ENCODE measurements at places on chromosomes 1 and 21.

GRCh38 chr1:230759369-230760065, 12.3 kb downstream of the CAPN9 start:
- no peak for DNase-seq

- DNase-seq = no peak
These were observed 115.1 kb downstream of the SLC30A10 start for GRCh38 chr1:219813294-219813693.

DNA sequence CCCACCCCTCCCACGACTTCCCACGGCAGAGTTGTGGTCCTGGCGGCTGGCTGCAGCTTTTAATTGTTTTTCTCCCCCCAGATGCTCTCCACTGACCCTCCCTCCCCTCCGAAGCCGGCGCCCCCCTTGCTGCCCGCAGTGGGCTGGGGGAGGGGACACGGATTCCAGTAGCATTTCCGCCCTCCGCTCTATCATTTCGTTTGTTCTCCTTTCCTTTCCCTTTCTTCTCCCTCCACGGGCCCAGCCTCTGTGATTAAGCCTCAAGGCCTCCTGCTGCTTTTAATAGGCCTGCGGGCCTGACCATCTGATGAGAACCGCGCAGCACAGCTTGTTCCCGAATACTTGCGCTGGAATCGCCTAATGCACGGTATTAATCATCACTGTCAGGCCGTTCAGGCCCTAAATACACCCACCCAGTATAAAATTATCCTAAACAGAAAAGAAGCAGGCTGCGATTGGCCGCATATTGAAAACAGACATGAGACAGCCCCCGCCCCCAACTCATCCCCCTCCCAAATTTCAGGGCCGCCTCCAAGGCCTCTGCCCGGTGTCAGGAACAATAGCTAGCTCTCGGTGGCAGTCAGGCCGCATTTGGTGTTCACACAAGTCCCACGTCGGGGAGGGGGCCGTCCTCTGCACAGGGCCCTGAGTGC, 102.0 kb upstream of the ARHGEF16 start:
- no peak for DNase-seq

DNA sequence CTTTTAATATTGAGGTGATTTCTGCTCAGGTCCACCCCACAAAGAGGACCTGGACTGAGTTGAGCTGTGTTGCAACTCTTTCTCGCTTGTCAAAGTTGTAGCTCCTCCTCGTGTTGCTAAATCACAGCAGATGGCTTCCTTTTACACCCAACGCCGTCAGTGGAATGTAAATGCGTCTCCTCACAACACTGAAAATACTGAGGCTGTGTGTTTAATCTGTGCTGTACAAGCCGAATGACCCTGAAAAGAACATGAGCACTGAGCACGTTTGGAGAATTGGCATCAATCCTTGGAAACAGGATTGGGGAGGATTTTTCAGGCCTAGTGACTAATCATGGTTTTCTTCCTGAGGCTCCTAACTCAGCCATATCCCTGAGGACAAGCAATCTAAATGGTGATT, 196.0 kb downstream of the CRB1 start:
- peak; percentile 87 for DNase-seq

DNA sequence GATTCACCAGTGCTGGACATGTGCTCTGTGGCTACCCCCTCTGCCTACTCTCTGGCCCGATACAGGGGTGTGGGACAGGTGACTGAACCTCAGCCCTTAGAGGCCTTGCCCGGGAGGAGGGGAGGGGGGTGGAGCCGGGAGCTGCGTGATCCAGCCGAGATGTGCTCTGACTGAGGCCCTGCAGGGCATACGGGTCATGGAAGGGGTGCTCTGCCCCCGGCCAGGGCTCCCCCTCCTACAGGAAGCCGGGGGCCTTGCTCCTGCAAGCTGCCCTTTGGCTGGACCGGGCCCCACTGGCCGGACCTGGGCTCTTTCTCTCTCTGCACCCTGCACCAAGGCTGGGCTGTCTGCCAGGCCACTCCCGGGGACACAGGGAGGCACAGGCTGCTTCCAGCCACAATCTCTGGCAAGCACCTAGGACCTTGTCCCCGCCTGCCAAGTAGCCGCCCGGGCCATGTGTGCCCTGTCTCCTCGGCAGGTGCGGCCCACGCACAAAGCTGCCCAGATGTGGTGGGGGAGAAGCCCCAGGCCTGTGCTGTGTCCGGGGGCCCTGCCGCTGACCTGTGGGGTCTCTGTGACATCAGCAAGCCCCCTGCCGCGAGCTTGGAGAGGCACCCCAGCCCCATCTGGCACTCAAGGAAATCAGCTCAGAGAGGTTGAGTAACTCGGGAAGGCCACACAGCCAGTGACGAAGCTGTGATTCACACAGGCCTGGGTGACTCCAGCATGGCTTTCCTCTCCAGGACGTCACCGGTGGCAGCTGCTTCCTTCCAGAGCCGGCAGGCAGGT, 1.5 kb downstream of the SCNN1D start:
- peak; percentile 70 for DNase-seq

DNA sequence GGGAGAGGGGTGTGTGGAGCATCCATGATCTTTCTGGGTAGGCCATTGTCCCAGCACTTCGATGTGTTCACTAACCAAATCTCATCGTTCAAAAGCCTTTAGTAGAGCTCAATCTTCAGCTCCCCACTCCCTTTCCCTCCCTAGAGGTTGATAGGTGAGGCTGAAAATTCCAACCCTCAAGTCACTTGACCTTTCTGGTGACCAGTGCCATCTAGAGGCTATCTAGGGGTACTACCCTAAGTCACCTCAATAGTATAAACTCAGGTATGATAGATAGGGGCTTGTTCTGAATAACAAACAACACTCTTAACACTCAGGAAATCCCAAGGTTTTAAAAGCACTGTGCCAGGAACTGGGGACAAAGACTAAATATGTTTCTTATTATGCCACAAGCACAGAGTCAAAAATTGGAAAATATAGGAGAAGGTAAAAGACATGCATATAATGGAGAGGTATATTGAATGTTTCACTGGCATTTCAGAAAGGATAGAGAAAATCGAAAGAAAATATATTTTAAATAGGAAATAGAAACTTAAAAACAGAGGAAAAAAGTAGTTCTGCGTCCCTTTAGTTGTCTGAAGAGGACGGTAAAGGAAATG, 42.9 kb upstream of the CD53 start:
- DNase-seq = peak; percentile 62

GRCh38 chr1:48291421-48291820, 68.9 kb downstream of the SLC5A9 start:
- no peak for DNase-seq

DNA sequence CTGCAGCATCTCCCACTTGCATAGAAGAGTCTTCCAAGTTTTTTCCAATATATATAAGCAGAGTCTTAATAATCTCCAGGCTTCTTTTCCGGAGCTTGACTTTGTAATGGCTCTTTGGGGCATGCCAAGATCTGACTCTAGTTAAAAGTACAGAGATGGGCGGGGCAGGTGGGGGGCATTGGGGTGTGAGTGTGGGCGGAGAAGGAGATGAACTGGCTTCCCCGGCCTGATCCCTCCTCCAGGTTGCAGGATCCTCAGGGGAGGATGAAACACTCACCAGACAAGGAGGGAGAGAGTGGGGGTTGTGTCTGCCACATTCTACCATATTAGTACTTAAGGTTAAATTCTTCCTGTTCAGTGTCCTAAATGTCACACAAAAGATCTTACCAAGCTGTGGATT, 23.0 kb downstream of the S100A10 start:
- peak; percentile 87 for DNase-seq

DNA sequence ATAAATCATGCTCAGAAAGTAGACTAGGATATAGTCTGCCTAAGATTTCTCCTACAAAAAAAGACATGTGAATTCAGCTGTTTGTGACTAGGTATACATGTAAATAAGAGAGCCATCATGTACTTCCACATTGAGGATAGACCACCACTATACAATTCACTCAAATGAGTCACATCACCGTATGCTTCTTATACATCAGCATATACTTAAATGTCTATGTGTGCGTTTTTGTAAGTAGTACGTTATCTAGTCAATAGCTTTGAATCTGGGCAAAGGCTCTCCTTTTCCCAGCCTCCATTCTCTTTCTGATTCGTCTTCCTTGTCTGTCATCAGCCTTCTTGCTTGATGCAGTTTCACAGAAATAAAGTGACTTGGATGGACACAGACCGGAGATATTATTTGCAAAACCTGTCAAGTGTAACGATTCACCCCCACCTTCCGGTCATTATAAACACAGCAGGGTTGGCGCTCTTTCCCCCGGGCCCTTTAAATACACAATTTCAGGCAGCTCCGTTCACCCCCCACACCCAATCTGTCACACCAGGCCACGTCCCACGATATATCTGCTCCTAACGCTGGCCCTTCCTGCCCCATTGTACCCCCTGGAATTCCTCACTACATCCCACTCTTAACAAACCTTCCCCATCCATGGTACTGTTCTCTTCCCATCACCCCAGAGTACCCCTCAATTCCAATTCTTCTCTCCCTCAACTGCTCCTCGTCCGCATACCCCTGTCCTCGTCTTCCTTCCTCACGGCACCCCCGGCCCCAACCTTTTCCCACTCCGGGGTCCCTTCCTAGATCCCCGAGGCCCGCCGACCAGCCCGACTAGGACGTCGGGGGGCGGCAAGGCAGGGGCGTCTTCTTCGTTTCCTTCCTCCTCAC, 636 bp downstream of the VAMP4 start:
- peak; percentile 48 for DNase-seq

DNA sequence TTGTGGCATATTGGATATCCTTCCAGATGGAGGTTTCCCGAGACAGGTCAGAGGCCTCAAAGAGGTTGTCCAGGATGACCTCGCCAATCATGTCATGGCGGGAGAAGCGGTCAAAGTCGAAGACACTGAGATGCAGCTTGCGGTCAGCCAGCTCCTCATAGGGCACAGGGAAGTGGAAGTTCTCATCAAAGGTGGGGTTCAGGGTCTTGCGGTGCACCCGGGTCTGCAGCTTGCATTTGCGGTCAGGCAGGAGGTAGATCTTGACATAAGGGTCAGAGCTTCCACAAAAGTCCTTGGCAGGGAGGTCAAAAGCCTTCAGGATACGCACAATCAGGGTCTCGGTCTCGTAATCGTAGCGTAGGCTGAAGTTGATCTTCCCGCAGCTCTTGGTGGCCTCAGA, 16.2 kb downstream of the SYT6 start:
- DNase-seq = no peak

GRCh38 chr1:247419336-247419735, 3.4 kb downstream of the NLRP3 start:
- DNase-seq = no peak

DNA sequence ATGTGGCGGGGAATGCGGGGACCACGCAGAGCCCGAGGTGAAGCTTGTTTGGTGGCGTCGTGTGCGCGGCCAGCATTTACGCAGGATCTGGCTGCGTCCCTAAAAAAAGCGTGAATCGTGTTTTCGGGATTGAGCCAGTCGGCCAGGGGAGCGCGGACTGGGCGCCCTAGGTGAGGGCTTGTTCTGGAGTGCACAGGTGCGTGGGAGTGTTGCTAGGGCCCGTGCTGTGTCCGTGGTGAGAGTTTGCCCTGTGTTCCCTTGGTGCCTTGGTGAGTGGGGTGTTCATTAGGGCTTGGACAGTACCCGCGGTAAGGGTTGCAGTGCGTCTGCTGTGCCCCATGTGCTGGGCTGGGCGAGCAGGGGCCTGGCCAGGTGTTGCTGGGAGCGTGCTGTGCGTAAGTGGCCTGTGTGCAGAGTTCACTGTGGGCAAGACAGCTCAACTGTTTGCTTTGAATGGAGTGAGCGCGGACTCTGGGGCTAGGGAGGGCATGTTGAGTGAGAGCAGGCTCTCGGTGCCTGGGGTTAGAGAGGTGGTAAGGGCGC, 673 bp downstream of the CD46 start:
- DNase-seq = peak; percentile 71

All from MCF 10A (cell line).